ENCODE measurements at places on chromosomes 7 and 10.

DNA sequence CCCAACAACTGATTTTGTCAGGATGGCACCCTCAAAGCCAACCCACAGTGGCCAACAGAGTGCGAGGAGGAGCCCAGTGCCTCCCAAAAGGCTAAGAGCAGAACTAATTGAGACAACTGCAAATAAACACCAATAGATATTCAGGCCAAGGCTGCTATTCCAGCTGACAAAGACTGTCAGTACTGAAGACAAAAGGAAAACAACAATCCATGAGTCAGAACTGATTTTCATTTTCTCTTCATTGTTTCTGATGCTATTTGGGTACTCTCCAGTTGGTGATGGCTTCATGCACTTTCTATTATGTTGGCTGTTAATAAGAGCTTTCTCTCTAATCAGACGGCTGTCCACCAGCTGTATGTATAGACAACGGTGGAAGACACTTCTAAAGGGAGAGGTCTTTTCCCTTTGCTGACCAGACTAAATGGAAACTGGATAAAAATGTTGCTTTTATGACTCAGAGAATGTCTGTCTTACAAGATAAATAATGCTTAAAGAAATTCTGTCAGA, 515.9 kb downstream of the PARD3 start:
- no peak for DNase-seq

- DNase-seq: no peak
Observed at GRCh38 chr7:6172224-6172909, 100.1 kb downstream of the CYTH3 start.

DNA sequence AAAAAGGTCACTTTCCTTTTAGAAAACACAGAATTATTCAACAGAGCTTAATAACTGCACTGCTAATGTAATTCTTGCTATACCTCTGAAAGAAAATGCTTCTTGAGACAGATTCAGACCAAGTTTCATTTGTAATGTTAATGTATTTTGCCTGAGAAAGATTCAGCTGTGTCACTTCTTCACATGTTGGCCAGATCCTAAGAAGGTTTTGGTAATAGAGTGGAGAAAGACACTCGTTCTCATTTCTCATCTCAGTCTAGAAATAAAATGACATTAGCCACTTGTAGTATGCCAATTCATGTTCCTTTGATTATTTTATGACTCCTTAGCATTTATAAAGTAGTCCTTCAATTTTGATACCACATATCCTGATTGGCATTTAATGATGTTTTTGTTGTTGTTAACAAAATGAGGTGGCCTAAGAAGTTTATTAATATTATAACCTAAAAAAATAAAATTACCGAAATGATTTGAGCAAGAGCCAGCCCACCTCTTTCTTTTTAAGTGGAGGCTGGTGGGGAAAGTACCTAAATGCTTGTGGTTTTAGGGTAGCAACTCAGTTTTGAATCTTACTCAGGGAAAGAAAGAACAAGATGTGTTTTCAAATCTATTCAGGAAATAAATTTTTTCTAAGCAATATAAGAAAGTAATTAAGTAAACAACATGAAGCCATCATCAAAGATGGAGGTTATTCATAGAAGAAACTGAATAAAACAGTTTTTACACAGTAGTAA, 16.4 kb upstream of the ELAPOR2 start:
- no peak for DNase-seq

DNA sequence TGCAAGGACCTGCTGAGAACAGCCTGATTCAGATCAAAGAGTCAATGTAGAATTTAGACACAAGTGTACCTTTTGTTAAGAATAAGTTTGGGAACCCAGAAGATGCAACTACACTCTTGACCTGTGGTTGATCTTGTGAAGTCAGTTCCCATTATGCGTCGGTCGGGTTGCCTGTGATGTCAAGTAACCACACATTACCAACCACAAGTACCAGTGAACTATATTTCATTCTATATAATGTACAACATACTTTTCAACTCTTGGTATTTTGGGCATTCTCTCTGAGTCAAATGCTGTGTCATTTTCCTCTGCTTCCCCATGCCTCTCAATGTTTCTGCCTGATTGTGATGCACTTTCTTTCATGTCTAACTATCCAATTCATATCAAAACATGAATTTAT, 426.2 kb downstream of the ETV1 start:
- no peak for DNase-seq

DNA sequence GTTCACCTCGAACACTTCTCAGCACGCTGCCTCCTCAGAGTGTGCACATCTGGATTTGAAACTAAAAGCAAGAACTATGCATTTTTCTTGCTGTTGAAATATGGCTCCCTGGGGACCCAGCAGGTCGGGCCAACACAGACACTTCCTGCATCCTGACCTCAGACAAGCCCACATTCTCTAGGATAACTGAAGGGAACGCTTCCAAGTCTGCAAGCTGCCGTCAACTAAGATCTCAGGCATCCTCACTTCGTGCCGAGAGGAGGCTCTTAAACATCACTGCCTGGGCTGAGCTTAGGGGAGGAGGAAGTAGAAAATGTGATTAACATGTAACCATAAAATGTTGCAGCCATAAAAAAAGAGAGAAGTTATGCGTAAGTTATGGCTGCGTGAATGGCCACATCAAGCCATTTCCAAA, 65.5 kb downstream of the PYROXD2 start:
- DNase-seq: peak; percentile 61

DNA sequence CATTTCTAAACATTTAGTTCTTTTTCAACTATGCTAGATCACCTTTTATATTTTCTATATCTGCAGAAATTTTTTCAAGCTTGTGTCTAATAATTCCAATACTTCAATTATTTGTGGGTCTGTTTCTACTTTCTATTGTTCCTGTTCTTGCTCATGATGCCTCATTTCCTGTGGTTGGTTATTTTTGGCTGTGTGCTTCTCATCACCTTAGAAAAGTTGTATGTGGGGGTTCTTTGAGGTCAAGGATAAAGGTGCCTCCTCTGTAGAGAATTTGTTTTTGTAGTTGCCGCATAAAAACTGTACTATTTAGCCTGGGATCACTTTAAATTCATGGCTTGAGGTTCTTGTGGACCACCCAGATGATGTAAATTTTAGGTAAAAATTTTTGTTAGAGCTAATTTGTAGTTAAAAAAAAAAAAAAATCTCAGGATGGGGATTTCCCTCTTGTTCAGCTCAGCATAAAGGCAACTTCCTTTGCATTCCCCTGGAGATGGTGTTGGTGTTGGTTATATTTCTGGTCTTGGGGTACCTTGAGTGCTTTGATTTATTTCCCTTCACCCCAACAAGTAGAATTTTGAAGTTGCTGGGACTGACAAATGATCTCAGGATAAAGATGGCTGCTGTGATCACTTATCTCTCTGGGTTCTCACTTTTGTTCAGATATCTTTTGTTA, 27.0 kb upstream of the JAZF1 start:
- no peak for DNase-seq

- no peak for DNase-seq
Observed at GRCh38 chr7:54719974-54720373, 39.0 kb downstream of the SEC61G start.

Data from hematopoietic multipotent progenitor cell treated with erythropoietin and hydrocortisone succinate and interleukin-3 and kit ligand, for 4 days (in vitro differentiated cells).